ENCODE measurements at places on chromosomes 7 and 10.

DNA sequence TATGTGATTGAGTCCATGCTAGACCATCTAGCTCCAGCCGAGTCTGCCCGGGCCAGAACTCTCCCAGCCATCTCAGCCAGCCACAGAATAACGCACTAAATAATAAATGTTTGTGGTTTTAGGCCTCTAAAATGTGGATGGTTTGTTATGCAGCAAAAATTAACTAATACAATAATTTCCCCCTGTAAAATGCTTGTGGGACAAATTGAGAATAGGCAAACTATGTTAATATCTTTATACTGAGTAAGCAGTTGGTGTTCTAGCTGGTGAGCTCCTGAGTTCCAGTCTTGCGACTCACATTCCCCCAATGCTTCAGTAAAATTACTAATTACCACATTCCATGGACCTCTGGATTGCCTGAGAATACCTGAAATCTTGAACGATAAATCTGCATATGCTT, 316.8 kb upstream of the NFE2L3 start:
- DNase-seq = no peak

DNA sequence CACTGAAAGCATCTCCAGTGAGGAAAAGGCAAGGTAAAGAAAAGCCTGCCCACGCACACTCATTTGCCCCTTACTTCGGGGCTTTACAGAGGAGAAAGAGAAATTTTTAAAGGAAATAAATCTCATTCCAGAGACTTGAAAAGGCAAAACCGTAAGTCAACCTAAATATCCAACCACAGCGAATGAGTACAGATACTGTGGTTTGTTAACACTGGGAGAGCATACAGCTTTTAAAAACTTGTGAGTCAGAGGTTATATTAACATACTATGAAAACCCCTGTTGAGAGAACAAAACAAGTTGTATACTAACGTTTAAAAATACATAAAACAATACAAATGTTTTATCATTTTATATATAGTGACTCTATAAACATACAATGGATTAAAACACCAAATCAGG, 28.6 kb upstream of the ST7 start:
- DNase-seq = no peak

DNA sequence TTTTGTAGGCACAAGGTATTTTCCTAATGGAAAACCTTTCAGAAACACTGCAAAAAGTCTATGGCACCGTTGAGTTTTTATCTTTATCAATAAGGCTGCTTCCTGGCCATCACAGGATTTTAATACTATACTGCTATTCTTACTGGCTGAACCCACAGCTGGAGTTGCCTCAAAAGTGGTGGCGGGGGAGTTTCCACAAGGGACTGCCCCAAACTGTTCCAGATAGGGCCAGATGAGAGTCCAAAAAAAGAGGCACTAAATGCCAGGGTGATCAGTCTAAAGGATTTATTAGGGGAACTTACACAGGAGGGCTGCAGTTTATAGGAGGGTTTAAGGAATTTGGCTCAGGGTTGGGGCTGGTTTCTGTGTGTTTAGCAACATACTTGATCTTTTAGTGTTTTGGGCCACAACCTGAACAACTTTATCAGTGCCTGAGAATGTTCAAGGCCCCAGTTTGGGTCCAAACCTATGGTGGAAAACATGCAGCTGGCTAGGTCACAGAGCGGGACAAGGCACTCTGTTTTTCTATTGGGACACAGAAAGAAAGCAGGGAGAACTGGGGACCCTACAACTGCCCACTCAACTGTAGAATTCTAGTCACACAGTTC, 41.4 kb downstream of the STAM start:
- no peak for DNase-seq

DNA sequence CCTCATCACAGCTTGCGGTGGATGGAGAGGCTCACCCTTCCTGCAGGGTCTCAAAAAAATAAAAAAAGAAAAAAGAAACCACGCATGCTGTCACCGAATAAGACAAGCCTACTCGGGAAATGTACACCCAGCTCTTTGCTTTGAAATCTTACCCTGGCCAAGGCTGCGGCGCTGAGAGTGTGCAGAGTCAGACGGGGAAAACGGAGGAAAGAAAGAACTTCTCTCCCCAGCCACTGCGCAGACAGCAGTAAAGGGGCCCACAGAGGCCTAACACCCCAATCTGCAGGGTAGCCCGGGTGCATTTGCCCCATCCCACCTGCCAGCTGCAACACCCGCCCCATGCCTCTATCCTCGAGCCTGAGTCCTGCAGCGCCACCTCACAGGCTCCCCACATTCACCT, 14.8 kb downstream of the SLIT1 start:
- DNase-seq = no peak

DNA sequence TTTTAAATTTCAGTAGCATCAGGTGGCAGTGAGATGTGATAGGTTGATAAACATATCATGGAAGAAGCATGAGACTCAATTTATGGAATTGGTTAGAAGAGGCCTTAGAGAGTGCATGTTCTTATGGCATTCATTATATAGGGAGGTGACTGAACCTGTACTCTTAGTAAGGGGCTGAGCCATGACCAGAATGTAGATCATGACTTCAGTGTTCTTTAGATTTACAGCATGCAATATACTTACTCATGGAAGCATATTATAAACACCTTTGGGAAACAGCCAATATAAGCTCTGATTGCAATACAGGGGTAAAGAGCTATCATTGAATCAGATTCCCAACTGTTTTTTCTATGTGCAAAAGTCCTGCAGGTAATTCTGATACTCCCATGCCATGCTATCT, 50.2 kb downstream of the NT5C3A start:
- DNase-seq = no peak

- DNase-seq = no peak
These were observed 377.0 kb upstream of the NUPR2 start for GRCh38 chr7:56493196-56493595.

GRCh38 chr10:52951824-52952223, 179.2 kb upstream of the MBL2 start:
- peak; percentile 24 for DNase-seq

DNA sequence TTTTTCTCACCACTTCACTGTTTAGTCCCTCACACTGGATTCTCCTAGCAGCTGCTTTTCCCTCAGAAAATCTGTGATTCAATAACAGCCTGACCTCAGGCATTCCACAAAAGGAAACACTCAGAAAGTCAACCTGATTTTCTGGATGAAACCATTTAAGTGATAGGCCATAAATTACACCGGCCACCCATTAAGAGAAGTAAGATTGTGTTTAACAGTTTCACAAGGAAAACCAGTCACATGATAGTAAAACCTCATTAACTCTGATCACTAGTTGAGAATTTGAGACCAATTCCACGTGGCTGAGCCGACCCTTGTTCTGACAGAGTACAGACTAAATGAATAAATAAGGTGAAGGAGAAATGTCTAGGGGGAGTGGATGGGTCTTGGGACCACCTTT, 7.7 kb downstream of the GRM8 start:
- DNase-seq = no peak

- no peak for DNase-seq
These were observed 16.4 kb downstream of the PALD1 start for GRCh38 chr10:70494966-70495365.

GRCh38 chr7:129168231-129169021, 20.0 kb upstream of the SMO start:
- DNase-seq = no peak

DNA sequence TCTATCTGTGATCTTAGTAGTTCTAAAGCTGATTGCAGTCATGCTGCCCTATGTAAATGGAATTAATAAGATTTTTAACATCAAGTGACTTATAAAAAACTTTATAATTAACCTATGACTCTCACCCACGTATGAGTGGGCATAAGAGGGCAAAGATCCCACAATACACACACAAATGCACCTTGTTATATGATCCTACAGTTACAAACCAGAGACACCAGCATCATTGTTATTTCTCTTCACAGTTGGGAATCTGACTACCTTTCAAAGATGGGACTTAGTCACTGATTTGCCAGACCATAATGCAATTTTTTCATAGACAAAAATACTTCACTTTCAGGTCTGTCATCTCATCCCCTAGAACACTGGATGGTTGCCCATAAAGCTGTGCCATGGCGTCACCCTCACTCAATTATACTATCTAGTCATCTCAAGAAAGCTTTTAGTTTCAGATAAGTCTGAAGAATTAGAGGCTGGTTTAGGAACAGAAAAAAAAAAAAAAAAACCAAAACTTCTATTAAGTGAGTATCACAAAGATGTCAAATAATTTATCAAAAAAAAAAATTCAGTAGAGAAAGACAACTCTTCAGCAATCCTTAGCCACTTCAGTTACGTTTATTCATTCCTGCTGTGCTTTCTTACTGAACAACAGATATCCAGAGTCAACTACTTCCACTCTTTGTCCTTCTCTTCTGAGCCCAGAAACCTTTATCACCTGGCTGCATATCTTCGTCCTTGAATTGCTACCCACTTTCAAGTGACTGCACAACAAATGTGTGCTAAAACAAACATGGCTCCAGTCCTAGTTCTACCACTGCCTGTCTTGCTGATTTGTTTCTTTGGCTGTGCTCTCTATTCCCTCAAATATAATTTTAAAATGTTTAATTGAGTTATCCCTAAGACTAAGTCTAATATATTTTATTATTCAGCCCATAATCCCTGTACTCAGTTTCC, 175.0 kb upstream of the CHRM2 start:
- no peak for DNase-seq

DNA sequence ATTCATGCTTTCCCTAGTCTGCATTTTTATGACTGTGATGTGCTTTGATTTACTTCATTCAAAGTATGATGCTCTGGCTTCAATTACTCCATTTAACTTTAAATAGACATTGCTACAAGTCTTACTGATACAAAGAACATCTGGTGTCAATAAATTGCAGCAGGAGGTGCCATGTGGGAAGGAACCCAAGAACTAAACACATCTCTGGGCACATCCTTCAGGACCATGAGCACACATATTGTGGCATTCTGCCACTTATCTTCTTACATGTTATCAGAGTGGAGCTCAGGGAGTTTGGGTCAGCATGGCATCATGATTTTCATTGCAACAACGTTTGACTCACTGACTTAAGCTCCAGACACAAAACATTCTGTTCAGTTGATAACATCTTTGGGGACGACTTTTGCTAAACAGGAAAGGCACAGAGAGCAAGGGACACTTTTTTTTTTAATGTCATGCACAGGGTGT, 227.0 kb downstream of the DKK1 start:
- no peak for DNase-seq

DNA sequence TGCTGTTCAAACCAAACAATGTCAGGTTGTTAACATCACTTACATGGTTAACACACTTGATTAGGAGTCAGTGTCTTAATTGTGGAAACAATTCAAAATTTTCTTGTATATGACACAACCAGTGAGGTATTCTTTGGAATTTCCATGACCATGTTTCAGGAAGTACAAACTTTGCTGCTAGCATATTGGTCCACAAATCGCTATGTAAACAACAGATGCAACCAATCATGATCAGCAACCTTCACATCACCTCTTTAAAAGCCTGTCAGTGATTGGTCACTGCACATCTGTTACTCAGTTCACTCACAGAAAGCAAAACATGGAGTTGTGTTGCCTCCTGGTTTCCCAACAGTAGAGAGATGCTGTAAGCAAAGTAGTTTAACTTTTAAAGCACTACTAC, 108.9 kb upstream of the FAM3C start:
- DNase-seq = no peak

- DNase-seq = no peak
These were observed 42.6 kb upstream of the GPR37 start for GRCh38 chr7:124808206-124808605.

DNA sequence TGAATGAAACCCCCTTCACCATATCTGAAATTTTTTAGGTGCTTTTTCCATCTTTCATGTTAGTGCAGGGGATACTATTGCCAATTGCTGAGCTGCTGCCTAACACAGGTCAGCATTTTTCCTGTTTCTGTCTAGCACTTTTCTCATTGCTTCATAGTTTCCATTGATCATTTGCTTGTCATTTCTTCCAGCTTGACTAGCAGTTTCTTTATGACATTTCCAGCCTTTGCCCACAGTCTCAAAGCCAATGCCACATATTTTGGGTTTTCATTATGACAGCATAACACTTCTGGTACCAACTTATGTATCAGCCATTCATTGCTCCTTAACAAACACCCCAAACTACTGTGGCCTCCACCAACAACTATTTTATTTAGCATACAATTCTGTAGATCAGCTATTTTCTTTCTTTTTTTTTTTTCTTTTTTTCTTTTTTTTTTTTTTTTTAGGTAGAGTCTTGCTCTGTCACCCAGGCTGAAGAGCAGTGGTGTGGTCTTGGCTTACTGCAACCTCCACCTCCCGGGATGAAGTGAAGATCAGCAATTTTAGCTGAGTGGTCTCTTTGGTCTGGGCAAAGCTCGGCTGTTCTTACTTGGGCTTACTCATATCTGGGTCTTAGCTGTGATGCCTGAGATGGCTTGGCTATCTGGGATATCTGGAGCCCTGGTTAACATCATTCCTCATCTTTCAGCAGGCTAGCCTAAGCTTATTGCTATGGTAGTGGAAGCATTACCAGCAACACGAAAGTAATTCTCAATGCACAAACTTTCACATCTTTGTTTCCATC, 102.3 kb downstream of the EPC1 start:
- DNase-seq = no peak

DNA sequence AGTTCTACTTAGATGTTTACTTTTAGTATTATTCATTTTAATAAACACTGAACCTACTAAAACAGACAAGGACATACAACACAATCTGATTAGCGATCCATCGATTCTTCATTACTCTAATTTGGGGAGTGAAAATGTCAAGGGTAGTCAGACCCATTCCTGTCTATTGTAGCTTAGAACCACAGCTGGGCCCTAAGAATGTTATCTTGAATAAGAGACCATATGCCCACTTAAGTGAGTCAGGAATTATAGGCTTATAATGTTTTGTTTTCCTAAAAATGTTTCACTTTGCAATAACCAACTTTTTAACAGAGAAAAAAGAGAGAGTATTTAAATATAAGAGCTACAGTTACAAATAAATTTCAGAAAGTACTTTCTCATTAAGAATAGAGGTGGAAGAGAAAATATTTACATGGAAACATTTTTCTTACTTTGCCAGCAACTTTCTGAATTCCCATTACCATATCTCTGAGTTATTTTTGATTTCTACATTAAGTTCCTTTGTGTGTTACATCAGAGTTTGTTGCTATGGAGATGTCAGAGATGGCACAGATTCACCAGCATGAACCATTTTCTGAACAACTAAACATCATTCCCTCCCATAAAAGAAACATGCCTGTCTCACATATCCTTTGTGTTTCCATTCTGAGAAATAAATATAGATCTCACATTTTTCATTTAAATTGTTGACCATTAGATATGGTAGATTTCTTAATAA, 75.4 kb upstream of the SLC13A1 start:
- no peak for DNase-seq

GRCh38 chr10:77578583-77579227, 58.9 kb downstream of the KCNMA1 start:
- no peak for DNase-seq

All from globus pallidus (tissue), 1 donor.